ENCODE measurements at places on chromosomes 12 and 14.

- no peak for DNase-seq
Measured at GRCh38 chr12:32369202-32369601, 30.2 kb upstream of the FGD4 start.

DNA sequence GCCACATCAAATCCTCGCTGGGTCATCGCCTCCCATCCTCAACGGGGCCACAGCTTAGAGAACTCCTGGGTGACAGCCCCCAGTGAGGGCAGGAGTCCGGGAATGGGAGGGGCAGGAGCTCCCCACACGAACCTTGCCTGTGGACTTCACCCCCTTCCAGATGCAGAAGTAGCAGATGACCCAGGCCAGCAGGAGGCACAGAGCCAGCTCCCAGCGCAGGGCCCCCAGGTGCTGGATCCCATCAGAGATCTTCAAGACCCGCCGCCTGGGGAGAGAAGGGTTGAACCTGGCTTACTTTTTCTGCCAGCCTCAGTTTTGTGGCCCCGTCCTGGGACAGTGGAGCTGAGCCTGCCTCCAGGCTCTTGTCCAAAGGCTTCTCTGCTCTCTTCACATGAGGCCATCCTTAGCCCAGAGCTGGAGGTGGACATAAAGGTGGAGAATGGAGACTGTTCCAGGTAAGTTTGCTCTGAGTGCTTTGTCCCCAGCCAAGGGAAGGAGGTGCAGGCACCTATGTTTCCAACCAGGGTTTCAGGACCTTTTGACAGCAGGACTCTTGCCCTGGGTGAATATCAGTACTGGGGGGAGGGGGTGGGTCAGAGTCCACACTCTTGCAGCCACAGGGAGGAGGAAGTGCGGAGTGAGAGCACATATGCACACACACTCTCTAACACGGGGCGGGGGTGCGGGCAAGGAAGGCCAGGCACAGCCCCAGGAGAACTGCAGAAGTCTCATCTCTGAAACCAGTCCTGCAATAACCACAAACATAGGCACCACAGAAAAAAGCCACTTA is 23.3 kb upstream of the SLC6A12 start:
- DNase-seq = no peak

DNA sequence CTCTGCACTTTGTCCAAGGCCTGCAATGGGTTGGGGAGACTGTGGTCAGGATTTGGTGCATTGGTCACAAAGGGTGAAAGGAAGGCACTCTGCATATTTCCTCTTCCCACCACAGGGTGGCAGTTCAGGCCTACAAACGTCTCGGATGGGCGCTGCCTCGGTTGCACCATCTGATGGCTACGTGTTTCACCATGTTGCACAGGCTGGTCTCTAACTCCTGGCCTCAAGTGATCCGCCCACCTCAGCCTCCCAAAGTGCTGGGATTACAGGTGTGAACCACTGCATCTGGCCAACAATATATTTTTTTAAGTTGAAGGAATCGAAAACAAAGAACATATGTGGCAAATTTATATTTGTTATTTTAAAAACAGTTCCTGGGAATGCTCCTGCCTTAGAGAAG is 35.1 kb downstream of the TMBIM6 start:
- peak; percentile 26 for DNase-seq

- DNase-seq = no peak
Measured at GRCh38 chr14:100696590-100696989, 30.1 kb upstream of the DLK1 start.

GRCh38 chr12:119565404-119565803 is 28.2 kb upstream of the TMEM233 start:
- DNase-seq = no peak

- DNase-seq = no peak
Measured at GRCh38 chr12:63814146-63814772, 30.2 kb upstream of the SRGAP1 start.

DNA sequence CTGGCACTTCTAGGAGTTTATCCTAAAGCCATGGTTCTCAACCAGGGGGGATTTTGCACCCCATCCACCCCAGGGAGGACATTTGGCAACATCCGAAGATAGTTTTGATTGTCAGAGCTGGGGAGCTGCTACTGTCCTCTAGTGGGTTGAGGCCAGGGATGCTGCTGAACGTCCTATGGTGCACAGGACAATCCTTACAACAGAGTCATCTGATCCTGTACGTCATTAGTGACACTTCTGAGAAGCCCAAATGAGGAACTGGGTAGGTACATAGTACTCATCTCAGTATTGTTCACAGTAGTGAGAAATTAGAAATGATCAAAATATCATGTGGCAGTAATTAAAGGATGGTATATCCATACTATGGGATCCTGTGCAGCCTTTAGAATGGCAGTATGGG is 185.1 kb downstream of the CHST11 start:
- peak; percentile 46 for DNase-seq

GRCh38 chr14:91889477-91890211 is 22.3 kb upstream of the TC2N start:
- DNase-seq = no peak

DNA sequence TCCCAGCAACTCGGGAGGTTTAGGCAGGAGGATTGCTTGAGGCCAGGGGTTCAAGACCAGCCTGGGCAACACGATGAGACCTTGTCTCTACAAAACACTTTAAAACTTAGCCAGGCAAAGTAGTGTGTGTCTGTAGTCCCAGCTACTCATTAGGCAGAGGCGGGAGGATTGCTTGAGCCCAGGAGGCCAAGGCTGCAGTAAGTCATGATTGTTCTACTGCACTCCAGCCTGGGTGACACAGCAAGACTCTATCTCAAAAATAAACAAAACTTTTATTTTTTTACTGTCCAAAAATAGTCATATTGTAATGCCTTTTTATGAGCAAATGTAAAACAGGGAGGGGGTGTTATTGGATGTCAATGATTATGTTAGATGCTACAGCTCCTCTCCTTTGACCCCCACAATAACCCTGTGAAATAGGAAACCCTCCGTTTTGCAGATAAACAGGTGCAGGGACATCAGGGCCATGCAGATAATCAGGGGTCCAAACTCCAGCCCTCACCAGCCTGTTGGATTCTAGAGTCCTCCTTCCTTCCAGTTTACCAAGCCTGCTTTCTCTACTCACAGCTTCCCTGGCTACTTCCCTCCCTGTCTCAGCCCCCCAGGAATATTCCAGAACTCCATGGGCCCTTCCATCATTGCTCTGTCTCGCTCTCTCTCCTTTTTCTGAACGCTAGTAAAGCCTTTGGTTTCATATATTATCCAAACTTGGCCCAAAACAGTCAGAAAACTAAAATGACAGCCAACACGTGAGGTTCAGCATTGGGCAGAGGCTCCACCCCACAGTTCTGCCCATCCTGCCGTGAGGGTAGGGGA is 5.9 kb upstream of the FBLN5 start:
- DNase-seq = no peak

- no peak for DNase-seq
Measured at GRCh38 chr14:103074729-103075367, 9.2 kb upstream of the LBHD2 start.

- DNase-seq = no peak
Measured at GRCh38 chr14:92768795-92769194, 20.4 kb upstream of the LGMN start.

DNA sequence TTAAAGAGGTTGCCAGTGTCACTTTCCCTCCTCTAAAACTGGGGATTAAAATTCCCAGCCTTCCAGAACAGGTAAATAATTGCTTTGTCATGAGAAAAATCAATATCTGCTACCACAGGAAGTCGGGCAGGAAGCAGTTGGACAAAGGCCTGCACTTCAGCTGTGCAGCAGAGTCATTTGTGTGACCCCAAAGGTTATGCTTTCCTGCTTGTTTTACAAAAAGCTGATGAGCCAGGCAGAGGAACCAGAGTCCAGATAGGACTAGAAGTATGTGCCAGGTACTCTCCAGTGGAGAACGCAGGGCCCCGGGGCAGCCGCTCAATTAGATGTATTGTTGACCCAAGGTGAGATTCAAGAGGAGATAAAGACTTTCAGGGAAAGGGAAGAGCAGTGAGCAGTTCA is 117.1 kb upstream of the FRMD6 start:
- no peak for DNase-seq

- DNase-seq = no peak
Measured at GRCh38 chr12:59867689-59868088, 271.9 kb downstream of the SLC16A7 start.

DNA sequence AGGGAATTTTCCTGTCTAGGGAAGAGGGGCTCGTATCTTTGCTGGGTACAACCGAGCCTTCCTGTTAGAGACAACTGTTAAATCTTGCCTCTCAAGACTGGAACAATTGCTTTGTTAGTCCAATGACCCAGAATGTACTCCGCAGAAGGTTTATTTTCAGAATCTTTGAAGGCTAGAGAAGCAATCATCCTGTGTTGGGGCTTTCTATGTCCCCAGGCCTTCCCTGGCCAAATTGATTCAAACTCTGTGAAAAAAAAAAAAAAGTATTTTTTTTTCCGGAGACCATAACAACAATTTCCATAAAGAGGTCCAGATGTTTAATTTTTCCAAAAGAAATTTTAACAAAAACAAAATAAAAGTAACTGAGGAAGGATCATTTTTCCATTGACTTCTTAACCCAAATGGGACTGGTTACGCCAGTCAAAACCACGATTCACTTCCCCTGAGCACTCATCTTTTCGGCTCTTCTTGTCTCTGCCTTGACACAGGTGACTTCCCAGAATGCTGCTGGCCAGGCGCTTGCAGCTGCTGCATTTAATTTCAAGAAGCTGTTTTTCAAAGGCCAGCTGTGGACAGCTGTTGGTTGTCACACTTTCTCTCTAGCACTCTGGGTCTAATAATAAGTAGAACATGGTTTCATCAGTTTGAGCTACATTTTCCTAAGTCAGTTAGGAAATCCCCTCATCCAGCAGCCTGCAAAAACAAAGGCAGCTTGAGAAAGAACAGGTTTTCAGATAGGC is 81.6 kb upstream of the MANSC4 start:
- DNase-seq = no peak

- DNase-seq = no peak
Measured at GRCh38 chr14:98935921-98936320, 336.1 kb downstream of the BCL11B start.

DNA sequence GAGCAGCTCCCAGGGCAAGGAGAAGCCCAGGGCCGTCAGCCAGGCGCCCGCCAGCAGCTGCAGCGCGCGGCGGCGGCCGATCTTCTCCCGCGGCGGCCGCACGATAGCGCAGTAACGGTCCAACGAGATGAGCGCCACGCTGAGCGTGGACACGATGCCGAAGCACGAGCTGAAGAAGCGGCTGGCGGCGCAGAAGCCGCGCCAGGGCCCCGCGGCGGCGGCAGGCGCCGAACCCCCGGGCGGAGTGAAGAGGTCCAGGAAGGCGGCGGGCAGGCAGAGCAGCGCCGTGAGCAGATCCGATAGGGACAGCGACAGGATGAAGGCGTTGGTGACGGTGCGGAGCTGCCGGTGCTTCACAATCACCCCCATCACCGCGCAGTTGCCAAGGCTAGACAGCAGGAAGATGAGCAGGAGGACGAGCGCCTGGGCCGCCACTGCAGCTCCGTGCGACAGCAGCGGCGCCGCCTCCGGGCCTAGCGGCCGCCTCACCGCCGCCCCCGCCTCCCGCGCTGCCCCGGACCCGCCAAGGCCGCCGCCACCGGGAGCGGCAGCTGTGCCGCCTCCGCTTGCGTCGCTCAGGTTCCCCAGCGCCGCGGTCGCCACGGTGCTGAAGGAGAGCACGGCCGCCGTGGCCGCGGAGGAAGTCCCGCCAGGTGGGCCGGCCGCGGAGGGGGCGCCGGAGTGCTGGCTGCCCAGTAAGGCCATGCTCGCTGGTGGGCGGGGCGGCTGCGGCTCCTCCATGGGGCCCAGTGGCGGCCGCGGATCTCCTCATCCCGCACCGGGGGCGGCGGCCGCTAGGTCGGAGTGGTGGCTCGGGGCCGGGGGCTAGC is 479 bp downstream of the GPR135 start:
- DNase-seq = peak; percentile 34

DNA sequence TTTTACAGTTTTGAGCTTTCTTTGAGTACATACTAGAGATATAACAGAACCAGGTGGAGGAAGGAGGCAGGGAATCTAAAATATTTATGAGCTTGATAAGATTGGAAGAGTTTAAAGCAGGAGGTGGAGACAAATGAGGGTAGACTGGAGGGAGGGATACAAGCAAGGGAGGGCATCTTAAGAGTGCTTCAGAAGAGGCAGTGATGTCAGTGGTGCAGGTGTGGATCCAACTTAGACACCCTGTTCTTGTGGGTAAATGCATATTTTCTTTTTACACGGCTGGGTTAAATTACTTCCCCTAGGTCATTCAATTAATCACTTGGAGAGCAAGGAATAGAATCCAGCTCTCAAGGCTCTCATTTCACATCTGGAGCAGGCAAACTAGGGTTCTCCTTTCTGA is 146.1 kb upstream of the LRIG3 start:
- no peak for DNase-seq

- no peak for DNase-seq
Measured at GRCh38 chr12:6752167-6752920, 597 bp downstream of the MLF2 start.

DNA sequence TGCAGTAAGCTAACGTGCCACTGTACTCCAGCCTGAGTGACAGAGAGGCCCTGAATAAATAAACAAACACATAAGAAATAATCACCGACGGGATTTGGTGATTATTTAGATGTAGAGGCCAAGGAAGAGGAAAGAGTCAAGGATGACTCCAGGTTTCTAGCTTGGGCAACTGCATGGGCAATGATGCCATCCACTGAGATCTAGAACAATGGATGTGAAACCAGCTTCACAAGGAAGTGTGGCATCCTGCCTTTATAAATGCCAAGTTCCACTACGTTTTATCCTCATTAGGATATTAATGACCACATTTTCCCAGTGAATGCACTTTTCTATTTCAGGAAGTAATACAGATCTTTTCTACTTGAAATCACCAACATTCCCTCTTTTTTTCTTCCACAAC is 10.9 kb upstream of the PTGER2 start:
- DNase-seq = no peak

DNA sequence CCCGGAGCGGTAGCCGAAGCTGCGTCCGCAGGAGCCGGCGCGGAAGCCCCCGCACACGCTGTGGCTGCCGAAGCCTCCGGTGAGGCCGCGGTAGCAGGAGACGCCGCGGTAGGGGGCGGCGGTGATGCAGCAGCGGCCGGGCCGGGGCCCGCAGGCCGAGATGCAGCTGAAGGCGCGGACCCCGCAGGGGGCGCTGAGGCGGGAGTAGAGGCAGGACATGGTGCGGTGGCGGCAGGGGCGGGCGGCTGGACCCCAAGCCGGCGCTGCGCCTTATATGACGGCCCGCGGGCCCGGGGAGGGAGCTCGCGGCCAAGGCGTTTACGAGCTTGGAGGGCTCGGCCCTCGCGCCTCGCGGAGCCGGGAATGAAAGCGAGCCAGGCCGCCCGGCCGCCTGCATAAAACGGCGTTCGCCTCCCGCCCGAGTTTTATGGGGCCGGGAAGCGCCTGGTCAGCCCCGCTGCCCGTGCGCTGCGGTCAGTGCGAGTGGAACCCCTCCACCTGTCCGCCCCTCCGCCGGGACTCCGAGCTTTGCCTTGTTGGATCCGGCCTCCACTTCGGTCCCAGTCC is 16.0 kb upstream of the KRT86 start:
- DNase-seq = no peak

- peak; percentile 57 for DNase-seq
Measured at GRCh38 chr12:27332714-27333402, at the start of gene BMAL2. BMAL2 (plus strand) TSS chr12:27332836; CDS start chr12:27333073, 237 bp downstream.

- DNase-seq = no peak
Measured at GRCh38 chr12:116390401-116391335, 113.2 kb upstream of the MED13L start.

GRCh38 chr14:52918486-52918885 is 32.4 kb downstream of the FERMT2 start:
- peak; percentile 3 for DNase-seq

- DNase-seq = no peak
Measured at GRCh38 chr12:10362828-10363657, 26.8 kb downstream of the KLRK1 start.
